ENCODE measurements at places on chromosomes 1 and 21.

DNA sequence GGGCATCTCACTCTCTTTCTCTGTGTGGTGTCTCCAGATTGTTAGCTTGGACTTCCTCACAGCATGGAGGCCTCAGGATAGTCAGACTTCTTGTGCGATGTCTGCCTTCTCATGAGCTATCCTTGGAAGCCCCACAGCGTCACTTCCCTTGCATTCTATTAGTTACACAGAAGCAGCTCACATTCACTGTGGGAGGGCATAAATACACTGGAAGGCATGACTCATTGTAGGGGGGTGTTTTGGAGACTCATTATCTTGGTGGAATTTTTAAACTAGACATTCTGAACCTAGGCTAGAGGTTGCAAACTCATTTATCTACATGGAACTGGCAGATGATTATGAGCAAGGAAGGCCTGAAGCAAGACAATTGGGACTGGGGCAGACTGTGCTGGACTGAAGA, 21.4 kb upstream of the FASLG start:
- no peak for DNase-seq

DNA sequence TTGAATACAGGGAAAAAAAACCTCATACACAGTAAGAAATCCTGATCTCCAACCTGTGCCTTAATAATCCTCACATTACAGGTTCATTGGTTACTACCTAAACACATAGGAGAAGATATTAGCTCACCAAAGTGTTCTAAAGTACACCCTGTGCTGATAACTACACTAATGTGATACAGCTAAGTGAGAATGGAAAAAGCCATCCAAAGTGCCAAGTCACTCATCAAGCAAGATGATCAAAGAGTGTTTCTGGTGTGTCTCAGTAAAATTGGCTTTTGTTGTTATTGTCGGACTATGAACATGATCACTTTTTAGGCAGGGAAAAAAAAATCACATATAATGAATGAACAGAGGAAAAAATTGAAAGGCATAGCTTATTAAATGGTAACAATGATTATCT, 31.4 kb downstream of the EPS15 start:
- no peak for DNase-seq

DNA sequence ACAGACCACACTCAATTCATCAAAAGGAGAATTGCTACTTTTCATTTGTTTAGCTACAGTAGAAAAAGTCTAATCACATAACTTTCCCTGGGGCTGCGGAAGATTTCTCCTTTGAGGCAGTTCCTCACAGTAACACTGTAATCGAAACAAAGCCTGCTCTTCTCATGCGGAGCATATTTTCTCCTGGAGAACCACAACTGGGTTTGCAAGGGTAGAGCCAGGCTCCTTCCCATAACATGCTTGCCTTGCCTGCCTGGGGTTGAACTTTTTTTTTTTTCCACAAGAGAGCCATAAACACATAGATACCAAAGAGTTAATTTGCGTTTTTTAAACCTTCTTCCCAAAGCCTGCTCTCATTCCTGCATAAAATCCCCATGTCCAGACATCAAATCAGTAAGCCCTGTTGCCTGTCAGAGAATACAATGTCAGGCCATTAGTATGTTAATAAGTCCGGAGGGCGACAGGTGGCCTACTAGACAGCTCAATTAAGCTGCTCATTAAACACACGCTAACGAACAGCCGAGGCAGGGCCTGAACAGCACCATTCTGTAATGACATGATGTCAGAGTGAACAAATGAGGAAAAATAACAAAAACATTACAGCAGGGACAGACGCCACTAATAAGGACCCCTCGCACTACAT, 107.1 kb upstream of the OLIG2 start:
- no peak for DNase-seq

GRCh38 chr21:44940116-44940631, 345 bp downstream of the SLX9 start:
- DNase-seq, result no peak

Data from nucleus accumbens (tissue), 56 donors.